ENCODE measurements at places on chromosomes 12 and 14.

GRCh38 chr14:40204441-40205175 is 772.4 kb upstream of the FBXO33 start:
- no peak for DNase-seq

GRCh38 chr12:109963330-109963729 is 32.8 kb downstream of the GIT2 start:
- no peak for DNase-seq

GRCh38 chr14:35351897-35352273 is 52.7 kb downstream of the NFKBIA start:
- DNase-seq = no peak

DNA sequence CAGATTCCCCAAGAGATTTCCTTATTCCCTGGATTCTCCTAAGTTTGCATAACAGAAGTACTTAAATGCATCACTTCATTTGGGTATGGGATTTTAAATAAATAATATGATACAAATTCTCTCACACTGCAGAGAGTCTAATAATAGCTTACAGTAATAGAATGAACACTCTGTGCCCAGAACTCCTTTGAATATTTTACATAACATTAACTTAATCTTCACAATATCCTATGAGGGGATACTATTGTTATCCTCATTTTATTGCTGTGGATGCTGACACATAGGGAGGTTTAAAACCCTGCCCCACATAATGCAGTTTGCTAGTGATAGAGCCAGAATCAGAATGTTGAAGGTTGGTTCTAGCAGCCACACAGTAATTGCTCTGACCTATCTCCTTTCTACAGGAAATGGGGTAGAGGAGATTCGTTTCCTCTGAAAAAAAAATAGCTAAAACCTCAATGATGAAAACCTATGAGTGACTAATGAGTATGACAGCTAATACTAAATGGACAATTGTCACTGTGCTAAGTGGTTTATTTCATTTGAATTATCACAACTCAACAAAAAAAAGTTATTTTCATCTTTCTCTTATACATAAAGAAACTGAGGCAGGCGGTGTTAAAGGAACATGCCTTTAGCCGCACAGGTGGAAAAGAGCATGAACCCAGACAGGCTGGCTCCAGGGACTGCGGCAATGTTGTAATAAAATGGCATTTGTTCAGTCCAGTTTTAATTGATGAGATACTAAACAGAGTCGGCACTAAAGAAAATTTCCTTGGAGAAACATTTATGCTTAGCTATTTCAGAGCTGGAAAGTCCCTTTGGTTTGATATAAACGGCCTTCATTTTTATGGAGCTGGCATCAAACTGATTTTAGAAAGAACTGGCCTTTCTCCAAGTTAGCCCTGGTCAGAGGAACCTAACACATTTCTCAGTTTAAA is 880.9 kb downstream of the NRXN3 start:
- DNase-seq = no peak

DNA sequence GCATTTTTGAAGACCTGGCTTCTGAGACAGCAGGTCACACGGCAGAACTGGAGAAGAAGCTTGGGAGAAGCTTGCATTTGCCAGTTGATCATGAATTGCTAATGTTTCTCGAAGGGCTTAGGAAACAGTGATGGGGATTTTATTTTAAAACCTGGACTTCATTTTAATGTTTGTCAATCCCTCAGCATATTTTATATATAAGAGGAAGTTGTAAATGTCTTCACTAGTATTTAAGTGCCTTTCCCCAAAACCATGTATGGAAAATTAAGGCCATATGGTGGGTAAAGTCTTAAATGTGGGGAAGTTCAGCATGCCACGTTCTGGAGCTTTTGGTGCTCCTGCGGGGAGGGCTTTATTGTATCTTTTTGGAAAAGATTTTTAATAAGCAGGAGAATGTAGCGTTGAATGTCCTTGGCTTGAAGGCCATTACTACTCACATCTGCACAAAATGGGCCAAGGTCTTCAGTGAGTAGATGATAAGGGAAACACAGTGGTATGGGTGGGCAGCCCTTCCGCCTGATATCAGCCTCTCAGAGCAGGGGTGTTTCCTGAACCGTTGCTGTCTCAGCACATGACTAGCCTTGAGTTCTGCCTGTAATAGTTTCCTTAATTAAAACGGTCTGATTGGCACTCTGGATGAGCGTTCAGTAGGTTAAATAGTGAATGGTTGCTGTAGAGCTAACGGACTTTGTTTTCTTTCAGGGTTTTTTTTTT is 511.4 kb downstream of the PCNX1 start:
- no peak for DNase-seq

DNA sequence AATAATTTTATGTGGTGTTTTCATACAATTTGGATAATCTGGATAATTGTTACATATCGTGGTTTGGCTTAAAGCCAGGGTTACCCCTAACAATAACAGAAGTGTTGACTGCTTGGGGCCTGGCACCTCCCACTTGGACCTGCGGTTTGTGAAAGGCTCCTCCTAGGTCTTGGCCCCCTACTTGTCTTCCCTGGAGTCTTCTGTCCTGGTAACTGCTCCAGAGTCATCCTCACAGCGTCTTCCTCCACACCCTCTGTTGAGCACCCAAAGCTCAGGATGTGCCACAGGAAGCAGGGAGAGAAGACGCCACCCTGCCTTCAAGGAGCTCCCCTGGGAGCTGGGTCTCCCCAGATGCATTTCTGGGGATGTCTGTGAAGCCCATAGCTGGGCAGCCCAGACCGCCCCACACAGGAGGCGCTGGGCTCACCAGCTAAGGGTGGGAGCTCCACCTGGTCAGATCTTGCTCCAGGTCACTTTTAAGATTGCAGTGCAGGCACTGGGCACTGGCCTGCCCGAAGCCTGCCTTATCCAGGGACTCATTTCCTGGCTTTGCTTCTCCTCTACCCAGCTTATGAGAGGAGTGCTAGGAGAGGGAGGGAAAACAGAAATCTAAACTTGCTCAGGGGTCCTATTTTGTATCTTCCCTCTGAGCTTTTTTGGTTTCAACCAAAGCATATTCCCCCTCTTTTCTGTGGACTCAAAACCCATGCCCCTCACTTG is 98.2 kb downstream of the ZFP36L1 start:
- no peak for DNase-seq

- DNase-seq = no peak
These were observed 23.6 kb downstream of the RASSF3 start for GRCh38 chr12:64633940-64634337.

DNA sequence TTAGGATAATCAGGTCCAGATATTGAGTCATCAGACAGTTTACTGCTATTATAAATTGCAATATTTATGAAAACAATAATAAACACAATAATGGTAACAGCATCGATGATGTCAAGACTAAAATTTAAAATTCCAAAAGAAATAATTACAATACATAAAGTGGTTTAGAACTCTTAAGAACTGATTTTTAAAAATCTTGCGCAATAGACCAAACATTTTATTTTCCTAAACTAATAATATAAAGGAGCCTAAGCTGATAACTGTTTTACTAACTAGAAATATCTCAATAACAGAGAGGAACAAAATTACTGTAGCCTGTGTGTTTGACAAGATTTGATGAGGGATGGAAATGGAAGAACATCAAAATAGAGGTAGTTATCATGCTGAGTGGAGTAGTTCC is 93.9 kb upstream of the TRHDE start:
- no peak for DNase-seq

DNA sequence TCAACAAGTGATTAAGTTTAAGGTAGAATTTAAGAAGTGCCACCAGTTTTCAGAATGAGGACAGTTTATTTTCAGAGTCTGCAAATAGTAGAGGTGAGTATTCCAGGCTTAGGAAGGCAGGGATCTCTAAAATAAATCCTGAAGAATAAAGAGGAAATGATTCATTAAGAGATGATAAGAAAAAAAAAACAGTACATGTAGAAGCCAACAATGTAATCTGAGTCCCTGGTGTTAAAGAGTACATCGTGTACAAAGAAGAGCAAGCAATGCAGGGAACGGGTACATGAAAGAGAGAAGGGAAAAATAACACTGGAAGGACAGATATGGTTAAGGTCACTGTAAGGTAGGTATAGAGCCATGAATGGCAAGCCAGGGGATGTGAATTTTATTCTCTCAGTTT is 95.2 kb upstream of the FOXG1 start:
- no peak for DNase-seq

- DNase-seq = no peak
These were observed 115.0 kb downstream of the RPAP3 start for GRCh38 chr12:47590771-47591360.

- DNase-seq = no peak
These were observed 34.2 kb upstream of the TUBA1A start for GRCh38 chr12:49223122-49223521.

DNA sequence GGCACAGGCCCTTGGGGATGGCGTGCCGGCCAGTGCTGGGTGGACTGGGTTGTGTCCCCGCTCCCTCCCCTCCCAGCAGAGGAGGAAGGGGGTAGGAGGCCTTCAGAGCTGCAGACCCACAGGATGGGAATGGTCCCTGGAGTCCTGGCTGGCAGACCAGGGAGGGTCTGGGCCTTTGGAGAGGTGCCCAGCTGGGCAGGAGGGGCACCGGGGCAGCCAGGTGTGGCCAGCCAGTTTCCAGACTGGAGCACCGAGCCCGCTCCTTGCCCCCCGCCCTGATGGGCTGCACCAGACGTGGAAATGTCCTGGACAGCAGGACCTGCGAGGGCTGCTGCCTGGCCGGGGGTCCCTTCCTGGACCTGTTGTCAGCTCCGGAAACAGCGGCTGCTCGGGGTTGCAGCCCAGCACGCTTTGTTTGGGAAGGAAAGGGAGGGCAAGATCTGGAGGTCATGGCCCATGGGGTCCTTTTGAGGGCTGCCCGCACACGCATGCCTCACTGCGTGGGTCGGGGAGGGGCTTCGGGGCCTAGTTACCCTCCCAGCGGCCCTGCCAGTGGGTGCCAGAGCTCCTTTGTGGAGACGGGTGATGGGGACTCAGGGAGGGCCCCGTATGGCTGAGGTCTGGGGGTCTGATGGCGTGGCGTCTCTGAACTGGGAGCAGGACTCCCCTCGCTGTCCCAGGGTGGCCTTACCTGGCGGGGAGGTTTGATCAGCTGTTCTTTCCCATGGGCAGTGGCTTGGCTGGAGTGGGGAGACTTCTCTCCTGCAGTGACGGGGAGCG is 9.1 kb downstream of the KIF26A start:
- DNase-seq = no peak

DNA sequence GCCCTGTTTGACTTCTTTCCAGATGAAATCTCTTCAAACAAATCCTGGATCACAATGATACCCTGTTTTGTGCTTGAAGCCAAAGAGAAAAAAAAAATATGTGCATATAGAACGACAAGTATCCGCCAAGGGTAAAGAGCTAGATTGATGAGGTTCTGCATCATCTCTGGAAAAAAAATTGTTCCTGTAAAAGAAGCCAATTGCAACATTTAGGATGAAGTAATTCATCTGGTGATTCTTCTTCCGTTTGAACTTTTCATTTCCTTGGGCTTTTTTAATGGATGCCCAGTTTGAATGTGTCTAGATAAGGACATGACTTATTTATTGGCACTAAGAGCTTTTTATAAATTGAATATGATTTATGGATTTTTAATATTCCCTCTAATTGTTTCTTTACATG is 38.1 kb upstream of the NPAS3 start:
- no peak for DNase-seq

- DNase-seq = no peak
These were observed 132.6 kb downstream of the NTS start for GRCh38 chr12:86006727-86007126.

GRCh38 chr12:11555743-11556625 is 93.5 kb upstream of the ETV6 start:
- DNase-seq = no peak

DNA sequence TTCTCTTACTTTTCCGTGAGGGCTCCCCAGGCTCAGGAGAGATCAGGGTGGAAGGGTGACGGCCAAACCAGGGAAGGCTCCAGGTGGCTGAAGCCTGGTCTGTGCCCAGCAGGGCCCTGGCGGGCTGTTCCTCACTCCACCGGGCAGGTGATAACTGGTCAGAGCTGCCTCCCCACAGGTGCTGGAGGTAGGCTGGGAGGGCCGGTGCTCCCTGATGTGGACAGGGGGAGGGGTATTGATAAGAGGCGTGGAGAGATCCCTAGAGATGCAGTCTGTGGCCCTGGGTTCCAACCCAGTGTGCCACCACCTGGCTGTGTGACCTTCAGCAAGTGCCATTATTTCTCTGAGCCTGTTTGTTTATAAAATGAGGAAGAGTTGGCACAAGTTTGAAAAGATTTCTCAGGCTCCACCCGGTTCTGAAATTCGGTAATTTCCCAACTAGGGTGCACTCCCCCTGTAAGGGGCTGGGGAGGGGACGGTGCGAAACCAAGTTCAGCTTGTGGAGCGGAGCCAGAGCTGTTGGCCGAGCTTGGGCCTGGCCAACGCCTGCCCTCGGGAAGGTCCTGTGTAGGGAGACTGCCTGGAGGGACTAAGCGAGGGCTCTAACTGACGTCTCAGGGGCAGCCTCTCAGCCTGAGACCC is 1.0 kb upstream of the NR4A1 start:
- no peak for DNase-seq

- no peak for DNase-seq
These were observed 357.1 kb upstream of the MGAT4C start for GRCh38 chr12:86613311-86613710.

- no peak for DNase-seq
These were observed 65.2 kb upstream of the PDZRN4 start for GRCh38 chr12:41122894-41123293.

DNA sequence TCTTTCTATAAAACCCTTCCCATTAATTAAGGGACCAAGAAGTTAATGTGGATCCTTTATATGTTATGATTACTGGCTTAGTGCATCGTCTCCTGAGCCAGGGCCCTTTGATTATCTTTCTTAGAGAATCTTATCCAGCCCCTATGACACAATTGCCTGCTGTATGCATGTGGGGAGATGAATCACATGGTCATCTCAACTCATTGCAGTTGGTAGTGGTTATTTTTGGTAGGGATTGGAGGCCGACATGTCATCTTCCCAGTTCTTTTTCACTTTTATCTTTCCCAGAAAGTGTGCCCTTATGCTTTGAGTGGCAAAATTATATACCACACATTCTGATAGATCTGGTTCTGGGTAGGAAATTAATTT is 26.0 kb downstream of the ZNF664 start:
- DNase-seq = no peak

GRCh38 chr12:79082595-79082994 is 218.0 kb downstream of the SYT1 start:
- no peak for DNase-seq

GRCh38 chr14:72809063-72809462 is 84.8 kb downstream of the DPF3 start:
- no peak for DNase-seq

DNA sequence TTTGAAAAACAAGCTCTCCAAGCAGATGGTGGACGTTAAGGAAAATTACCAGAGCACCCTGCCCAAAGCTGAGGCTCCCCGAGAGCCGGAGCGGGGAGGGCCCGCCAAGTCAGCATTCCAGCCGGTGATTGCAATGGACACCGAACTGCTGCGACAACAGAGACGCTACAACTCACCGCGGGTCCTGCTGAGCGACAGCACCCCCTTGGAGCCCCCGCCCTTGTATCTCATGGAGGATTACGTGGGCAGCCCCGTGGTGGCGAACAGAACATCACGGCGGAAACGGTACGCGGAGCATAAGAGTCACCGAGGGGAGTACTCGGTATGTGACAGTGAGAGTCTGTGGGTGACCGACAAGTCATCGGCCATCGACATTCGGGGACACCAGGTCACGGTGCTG is 62.4 kb downstream of the NTF3 start:
- no peak for DNase-seq

Data from forelimb muscle (tissue), 1 donor.